Stimulated activated CD4-positive, alpha-beta T cell treated with anti-CD3 and anti-CD28 coated beads, TNF-alpha, amount 100 ng/mL, for 4 hours (primary cell): ENCODE measurements at places on chromosomes 11 and 22.

- no peak for DNase-seq
These were observed 7.5 kb upstream of the SLC15A3 start for GRCh38 chr11:60959431-60959830.

DNA sequence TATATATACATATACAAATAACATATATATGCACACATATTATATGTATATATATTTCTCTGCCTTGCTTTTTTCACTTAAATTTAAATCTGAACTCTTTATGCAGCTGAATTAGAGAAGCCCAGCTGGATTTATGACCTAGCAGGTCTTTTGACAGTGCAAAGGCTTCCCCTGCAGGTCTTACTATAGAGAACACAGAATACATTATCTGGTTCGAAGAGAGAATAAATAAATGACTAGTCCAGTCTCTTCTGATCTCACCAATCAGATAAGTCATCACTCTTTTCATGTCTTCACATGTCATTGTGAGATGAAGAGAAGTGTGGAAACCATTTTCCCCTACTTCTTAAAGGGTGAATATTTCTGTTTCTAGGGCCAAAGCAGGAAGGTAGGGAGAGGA, 58.2 kb downstream of the OR10A6 start:
- DNase-seq, result no peak

- DNase-seq, result no peak
These were observed 103.3 kb upstream of the TOP3B start for GRCh38 chr22:22085702-22086500.

DNA sequence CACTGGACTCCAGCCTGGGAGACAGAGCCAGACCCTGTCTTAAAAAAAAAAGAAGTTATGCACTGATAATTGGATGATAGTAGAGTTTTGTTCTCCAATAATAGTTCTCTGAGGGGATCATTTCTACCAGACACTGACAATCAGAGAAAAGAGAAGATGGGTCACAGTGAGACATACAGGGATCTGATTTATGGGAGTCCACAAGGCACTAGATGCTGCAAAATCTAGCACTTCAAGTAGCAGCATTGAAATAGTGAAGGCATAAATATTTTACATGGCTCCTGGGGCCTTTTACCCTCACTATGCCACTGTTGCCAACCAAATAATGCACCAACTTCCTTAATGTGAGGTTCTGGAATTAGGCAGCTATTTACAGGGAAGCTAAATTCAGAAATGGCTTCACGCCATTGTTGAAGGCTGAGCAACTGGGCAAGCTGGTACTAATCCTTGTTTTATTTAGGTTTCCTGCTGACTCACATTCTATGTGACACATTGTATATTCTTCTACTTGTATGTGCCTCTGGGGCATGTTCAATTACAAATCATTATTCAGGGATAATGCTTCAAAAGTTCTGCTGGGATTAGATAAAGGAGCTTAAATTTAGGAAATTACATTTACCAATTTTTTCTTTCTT, 38.2 kb upstream of the ABTB2 start:
- DNase-seq, result no peak

- peak; percentile 57 for DNase-seq
These were observed at the start of gene PLCB3 for GRCh38 chr11:64251016-64251752. Gene PLCB3, plus strand, starts transcription at chr11:64251530. Its CDS starts 120 bp downstream, at chr11:64251650.

- DNase-seq, result no peak
These were observed 5.5 kb downstream of the FOLR3 start for GRCh38 chr11:72141066-72141465.

- DNase-seq, result no peak
These were observed 26.3 kb upstream of the ACR start for GRCh38 chr22:50711446-50712340.

DNA sequence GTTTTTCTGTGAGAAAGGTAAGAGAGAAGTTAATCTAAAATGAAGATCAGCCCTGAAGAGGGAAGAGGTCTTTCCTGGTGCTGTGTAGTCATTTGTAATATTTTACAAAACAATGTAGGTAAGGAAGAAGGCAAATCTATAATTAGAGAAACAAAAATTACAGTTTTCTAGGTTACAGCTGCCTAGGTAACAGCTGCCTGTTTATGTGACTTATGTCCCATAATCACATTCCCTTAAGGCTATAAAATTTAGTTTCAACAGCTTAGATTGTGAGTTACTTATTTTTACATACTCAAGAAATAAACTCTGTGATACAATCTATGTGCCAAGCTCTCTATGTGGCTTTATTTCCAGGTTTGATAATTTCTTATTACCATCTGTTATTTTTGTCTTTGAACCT, 19.8 kb downstream of the LUZP2 start:
- DNase-seq, result no peak

DNA sequence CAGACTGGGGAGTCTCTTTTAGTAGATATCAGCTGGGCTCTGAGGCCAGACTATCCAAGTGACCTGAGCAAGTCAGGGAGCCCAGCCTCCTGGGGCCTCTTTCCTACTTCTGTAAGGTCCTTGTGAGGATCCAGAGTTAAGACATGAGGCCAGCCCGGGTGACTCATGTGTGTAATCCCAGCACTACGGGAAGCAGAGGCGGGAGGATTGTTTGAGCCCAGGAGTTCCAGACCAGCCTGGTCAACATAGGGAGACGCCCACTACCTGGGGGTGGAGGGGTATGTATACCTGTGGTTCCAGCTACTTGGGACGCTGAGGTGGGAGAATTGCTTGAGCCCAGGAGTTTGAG, 36.9 kb upstream of the POLA2 start:
- DNase-seq, result no peak

GRCh38 chr22:43346521-43346929, 3.4 kb upstream of the SCUBE1 start:
- peak; percentile 40 for DNase-seq

- no peak for DNase-seq
These were observed 884 bp downstream of the IL10RA start for GRCh38 chr11:117986981-117987574.

DNA sequence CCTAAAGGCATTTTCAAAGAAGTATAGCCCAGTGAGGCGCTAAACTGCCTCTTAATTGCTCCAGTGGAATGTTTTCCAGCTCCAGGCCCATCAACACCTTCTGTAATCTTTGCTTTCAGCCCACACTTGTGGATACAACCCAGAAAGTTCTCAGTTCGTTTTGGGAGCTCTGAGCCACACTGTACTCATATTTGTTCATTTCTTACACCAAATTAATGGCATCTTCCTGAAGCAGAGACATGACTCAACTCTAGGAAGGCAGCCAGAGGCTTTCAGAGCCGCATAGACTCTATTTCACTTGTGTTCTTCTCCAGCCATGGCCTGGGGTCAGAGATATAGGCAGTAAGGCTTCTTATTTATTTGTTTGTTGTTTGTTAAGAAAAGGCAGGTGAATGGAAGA, 175.5 kb upstream of the NCAM1 start:
- no peak for DNase-seq

GRCh38 chr11:13288375-13289029, 10.9 kb downstream of the BMAL1 start:
- DNase-seq, result no peak

DNA sequence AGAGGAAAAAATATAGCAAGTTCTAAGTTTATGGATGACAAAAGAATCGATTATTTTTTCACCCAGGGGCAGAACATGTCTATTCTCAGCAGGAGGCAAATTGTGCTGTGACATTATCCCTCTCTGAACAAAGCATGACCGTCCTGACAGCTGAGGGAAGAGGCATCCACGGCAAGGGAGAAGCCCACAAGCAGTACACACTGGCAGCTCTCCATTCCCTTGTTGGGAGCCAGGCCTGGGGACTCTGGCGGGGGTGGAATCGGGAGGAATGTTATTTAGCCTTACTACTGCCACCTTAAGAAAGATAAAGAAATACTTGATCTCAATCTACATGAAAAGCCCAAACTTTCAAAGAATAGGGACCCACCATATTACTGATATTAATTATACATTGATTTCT, 3.4 kb downstream of the KIRREL3 start:
- no peak for DNase-seq

DNA sequence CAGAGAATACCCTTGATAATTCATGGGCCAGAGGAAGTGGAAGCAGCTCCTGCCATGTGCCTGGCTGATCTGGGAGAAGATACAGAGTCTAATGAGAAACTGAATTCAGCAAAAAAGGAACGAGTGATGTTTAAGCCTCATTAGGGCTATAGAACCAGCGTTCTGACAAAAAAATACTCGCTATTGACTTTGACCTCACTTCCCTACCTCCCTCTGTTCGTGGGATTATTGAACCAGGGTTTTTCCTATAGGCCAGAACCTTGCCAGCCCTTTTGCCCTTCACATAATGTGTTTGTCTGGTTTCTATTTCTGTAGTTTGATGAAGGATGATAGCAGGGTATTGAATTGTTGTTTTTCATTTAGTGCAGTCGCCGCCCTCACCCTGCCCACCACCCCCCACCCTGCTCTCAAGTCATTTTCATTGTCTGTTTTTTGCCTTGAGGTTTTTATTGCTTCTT, 7.6 kb upstream of the RBFOX2 start:
- no peak for DNase-seq

GRCh38 chr22:19304547-19304946, 13.0 kb upstream of the CLTCL1 start:
- DNase-seq, result no peak

- DNase-seq, result no peak
These were observed 44.7 kb downstream of the SNX19 start for GRCh38 chr11:130871616-130872015.

GRCh38 chr11:7514099-7514591, 346 bp downstream of the PPFIBP2 start:
- DNase-seq, result no peak

- no peak for DNase-seq
These were observed 33.1 kb upstream of the ARHGAP32 start for GRCh38 chr11:129225190-129225589.

- no peak for DNase-seq
These were observed 761 bp upstream of the NXF1 start for GRCh38 chr11:62805961-62806441.

- no peak for DNase-seq
These were observed 83.5 kb upstream of the NARS2 start for GRCh38 chr11:78657968-78658839.

DNA sequence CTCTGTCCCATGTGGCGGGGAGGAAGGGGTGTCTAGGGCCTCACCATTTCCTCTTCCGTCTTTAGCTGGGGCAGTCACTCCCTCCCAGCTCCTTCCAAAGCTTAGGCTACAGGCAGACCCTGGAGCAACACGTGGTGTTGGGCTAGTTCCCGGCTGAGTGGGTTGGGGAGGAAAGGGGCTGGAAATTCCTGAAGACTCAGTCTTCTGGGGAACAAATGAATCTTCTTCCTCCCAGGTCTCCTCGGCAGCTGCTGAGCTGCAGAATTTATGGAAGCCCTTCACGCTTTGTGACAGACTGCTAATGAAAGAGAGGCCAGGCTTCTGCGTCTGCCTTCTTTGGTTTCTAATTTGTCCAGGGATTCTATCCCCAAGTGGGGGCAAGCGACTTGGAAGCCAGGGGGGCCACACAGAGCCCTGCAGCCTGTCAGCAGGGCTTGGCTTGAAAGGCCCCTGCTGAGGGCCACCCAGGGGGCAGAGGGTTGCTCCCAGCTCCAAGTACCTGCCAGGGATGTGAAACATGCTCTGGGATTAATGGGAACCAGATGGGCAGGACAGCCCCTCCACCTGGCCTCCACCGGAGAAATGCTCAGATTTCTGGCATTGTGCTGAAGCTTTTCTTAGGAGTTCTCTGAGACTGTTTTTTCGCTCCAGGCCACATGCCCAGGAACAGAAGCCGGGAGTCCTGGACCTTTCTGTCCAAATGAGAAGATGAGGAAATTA, 123.1 kb downstream of the PKNOX2 start:
- DNase-seq, result no peak

DNA sequence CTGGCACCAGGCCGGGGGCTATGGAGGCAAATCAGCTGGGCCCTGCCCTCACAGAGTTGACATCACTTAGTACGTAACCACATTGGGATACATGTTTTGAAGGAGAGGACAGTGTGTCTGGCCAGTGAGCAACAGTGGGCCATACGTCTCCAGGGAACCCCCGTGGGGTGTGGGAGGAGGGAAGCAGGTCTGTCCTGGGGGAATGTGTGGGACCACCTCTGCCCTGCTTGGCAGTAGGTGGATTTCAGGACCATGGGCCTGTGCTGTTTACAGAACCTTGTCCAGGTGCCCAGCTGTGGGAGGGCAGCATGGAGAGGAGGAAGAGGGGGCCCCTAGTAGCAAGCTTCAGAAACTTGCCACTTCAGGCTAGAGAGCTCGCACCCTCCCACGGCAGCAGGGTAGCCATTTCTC, 21.0 kb downstream of the P2RY2 start:
- no peak for DNase-seq

DNA sequence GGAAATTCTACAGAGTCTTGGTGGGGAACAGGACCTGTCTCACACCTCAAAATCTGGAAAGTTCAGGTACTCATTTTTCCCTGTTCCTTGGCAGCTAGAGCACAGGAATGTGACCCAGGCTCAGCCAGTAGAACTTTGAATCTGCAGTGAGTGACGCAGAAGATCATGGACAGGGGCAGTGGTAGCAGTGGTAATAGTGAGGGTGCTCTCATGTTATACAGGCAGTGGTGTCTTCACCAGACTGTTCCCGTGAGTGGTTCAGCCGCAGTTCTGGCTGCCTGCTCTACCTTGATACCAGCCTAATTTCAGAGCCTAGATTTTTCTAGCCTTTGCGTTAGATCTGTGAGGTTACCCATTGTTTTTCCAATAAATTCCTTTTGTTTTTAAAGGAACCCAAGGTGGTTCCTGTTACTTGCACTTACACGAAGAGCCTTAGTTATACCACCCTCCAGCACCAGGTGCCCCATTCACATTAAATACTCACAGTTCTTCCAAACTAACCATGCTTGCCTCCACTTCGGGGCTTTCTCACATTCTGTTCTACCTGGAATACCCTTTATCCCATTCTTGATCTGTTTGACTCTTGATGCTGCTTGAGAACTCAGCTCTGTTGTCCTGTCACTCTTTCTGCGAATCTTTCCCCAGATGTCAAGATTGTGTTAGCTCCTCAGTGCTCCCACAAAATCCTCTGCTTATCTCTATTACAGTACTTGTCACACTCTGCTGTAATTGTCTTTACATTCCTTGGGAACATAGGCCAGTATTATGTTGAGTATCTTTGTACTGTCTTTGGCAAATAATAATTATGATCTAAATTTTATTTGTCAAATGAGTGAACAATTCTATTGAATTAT, 47.8 kb downstream of the SWAP70 start:
- no peak for DNase-seq

GRCh38 chr11:65434057-65434666, 11.6 kb downstream of the NEAT1 start:
- no peak for DNase-seq

DNA sequence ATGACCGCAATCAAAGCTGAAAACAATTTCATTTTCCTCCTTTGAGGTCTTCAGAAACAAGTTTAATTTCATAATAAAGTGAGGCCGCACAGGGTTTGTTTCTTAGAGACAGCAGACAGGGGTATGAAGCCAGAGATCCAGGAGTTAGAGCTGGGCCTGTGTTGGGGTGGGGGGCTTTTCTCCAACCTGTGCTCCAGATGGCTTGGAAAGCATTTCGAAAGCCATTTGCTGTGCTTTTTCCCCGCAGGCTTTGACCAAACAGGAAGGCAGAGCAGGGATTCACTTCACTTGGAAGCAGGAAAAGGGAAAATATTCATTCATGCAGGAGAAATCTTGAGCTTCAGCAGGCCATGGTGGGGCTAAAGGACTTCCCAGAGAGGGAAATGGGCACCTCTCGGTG, 617.4 kb downstream of the SOX6 start:
- no peak for DNase-seq

- DNase-seq, result no peak
These were observed 1.7 kb upstream of the RAC2 start for GRCh38 chr22:37245740-37246139.

GRCh38 chr11:126416542-126417090, 61.1 kb downstream of the ST3GAL4 start:
- peak; percentile 36 for DNase-seq
